Effector memory CD4-positive, alpha-beta T cell (primary cell): ENCODE measurements at places on chromosomes 4 and X.

DNA sequence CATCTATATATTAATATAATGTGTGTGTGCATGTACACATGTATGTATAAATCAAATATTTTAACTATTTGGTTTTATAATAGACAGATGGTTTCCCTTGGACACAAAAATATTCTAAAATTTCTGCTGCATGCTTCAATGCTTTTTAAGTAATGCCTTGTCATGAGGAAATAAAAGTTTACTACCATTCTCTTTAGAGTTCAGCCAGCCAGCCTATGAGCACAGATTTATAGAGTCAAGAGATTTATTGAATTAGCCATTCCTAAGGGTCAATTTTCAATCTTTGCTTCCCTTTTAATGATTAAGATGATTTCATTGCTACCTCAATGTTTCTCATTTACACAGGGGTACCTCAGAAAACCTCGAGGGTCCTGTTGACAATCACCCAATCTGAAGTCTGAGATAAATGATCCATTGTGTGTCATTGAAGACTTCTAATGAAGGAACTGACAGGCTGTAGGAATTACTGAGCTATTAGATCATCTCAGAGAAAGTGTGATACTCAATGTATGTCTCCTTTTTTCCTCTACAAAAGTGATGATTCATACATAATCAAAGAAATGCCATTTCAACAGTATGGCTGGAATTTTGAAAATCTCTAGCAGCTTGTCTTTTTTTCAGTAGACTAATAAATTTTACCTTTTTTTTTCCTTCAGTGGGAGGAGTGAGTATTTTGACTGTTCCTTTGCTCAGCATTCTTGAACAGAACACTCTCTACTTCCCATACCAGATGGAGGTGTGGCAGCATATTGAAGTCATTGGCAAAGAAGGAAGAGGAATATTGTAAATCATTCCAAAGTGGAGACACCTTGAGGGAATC lies 222.6 kb upstream of the PCDH18 start:
- H3K27me3 ChIP-seq, result no peaks in the 10 kb centered on the region
- no peaks in the 10 kb centered on the region for H3K4me1 ChIP-seq
- H3K36me3 ChIP-seq, result no peaks in the 10 kb centered on the region
- H3K4me3 ChIP-seq, result no peak overlapping the region
- no peak for DNase-seq

DNA sequence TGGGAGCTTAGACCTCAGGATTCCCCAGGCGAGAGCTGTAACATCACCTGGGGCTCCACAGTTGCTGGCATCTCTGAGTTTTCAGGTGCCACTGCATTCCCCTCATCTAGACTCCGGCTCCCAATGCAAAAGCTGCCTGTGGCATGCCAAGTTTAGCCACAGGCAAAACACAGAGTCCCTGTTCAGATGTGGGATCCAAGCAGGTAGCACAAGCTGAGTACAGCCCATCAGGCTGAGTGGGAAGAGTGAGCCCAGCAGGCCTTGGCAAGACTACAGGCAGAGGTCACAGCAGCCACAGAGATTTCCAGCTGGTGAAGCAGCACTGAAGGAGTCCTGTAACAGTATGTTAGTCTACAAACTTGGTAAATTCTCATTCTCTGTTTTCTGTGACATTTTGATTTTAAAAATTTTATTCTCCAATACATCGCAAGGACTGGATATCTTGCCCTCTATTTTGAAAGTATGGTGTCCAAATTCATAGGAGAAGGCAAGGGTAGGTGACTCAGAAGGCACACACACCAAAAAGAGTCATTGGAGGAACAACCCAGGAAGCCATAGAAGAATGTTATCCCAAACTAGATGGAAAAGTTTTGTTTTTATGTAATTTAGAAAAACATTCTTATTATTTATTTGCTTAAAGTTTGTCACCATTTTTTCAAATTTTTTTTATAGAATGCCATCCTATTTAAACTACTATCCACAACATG lies 13.6 kb upstream of the CXCL2 start:
- no peaks in the 10 kb centered on the region for H3K4me1 ChIP-seq
- no peak overlapping the region for H3K4me3 ChIP-seq
- no peak overlapping the region for H3K27ac ChIP-seq
- DNase-seq, result no peak

DNA sequence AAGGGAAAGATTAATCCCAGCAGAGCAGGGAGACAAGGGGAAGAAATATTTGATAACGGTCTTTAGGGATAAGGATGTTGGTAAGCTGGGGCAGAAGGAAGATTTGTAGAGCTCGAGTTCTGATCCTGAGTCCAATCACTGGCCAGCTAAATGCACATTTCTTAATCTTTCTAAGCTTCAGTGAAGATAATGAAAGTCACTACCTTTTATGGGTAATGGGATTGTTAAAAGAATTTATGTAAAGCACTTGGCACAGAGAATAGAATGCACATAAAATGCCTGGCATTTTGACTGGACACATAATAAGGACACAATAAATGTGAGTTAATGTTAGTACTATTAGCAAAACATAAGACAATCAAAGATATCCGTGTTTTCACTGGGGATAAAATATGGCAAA lies 43.3 kb downstream of the NCAPG start:
- no peak overlapping the region for H3K4me3 ChIP-seq
- no peak for DNase-seq
- H3K4me1 ChIP-seq, result no peaks in the 10 kb centered on the region
- no peak overlapping the region for H3K27ac ChIP-seq

DNA sequence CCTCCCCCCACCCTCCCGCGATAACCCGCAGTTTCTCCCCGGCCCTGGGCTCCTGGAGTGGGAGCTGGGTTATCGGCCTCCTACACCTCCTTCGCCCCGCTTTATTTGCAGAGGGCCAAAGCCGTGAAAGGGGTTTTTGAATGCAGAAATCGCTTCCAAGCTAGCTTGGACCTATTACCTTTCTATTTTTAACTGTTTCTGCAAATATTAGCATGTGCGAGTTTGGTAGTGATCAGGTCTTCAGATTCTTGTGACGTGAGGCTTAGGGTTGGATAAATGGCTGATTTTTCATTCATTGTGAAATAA lies 1.3 kb downstream of the USP9X start:
- no peak for DNase-seq
- peak overlapping the region; percentile 76 for H3K4me3 ChIP-seq
- H3K36me3 ChIP-seq, result no peaks in the 10 kb centered on the region
- H3K4me1 ChIP-seq, result peaks cover 8% of the 10 kb centered on the region
- peak overlapping the region; percentile 97 for H3K27ac ChIP-seq

- DNase-seq, result no peak
- H3K27ac ChIP-seq, result no peak overlapping the region
- no peaks in the 10 kb centered on the region for H3K27me3 ChIP-seq
- H3K36me3 ChIP-seq, result no peaks in the 10 kb centered on the region
- H3K4me1 ChIP-seq, result no peaks in the 10 kb centered on the region
Measured at GRCh38 chr4:10949039-10949733, 264.6 kb upstream of the CLNK start.

GRCh38 chr4:158996669-158997074 lies 106.2 kb upstream of the RAPGEF2 start:
- no peaks in the 10 kb centered on the region for H3K27me3 ChIP-seq
- no peak overlapping the region for H3K4me3 ChIP-seq
- no peak for DNase-seq

- H3K27ac ChIP-seq, result no peak overlapping the region
- H3K36me3 ChIP-seq, result no peaks in the 10 kb centered on the region
- no peaks in the 10 kb centered on the region for H3K4me1 ChIP-seq
- H3K27me3 ChIP-seq, result no peaks in the 10 kb centered on the region
Measured at GRCh38 chrX:15391850-15392249, 7.6 kb upstream of the VEGFD start.
